CD4-positive, alpha-beta T cell treated with Interleukin-6 at 100 ng/mL for 8 hours (primary cell): ENCODE measurements at places on chromosomes 2 and 18.

GRCh38 chr2:20067992-20068584, 16.7 kb upstream of the LAPTM4A start:
- no peak for DNase-seq

DNA sequence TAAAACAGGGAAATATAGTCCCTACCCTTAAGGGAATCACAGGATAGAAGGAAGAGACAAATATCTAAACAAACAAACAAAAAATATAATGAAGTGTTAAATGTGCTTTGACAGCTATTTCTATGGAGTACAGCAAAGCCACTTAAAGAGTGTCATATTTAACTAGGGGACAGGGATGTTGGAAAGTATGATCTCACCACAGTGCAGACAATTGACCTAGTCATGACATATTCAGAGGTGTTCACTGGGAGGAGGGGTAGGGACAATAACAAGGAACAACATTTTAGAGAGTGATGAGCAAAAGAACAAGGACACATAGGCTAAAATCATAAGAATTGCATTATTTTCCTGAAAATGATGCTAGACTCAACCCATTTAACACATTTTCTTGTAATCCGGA, 107.5 kb downstream of the TMEM163 start:
- no peak for DNase-seq

- DNase-seq: no peak
These were observed 8.0 kb downstream of the PKDCC start for GRCh38 chr2:42055573-42056514.

- DNase-seq: no peak
These were observed 283.9 kb upstream of the SIX2 start for GRCh38 chr2:45293182-45293581.

DNA sequence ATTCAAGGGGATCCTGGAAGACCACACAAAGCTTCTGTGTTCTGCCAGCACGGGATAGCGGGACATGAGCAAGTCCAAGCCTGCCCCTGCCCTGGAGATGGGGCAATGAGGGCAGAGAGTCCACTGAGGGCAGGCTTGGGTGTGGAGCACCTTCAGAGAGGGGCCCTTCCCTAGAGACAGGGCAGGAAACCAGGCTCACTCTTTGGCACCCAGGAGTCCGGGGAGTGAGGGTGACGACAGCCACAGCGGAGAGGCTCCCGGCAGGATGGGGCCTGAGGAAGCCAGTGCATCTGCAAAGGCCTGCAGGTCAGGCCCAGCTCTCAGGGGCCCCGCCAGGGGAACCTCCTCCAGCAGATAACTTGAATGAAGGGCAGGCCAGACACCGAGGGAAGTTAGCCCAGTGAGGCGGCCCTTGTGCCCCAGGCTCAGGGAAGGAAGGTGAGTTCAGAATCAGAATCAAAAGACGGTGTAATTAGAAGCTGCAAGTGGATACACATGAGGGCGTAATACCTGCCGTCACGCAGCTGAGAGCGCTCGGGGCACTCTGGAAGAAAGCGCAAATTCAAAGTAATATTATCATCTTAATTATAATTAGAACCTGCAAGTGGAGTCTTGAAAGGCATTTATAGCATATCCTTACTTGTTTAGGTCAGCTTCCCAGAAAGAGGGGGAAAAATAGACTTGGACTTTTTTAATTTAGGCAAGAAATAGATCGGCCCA, 142.6 kb upstream of the LGALSL start:
- no peak for DNase-seq

DNA sequence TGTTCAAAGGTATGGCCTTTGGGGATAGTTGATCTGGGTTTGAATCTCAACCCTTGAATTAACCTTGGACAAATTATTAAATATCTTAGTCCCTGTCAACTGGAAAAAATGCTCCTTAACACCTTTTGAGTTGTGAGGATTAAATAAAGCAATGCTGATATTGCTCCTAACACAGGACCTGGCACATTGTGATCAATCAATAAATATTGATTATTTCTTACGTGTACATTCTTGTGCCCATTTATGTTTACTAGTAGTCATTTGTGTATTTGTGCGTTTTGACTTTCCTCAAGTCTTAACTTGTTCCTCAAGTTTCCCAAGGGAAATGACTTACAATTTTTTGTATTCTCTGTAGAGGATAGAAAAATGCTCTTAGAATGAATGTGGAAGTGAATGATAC, 19.6 kb upstream of the FIGN start:
- no peak for DNase-seq

- DNase-seq: no peak
These were observed 480.8 kb downstream of the TMX3 start for GRCh38 chr18:68234131-68234530.

GRCh38 chr2:97713296-97714083, at the start of gene ZAP70:
Gene ZAP70 (plus strand): TSS chr2:97713576. CDS start chr2:97724037, 10,461 bp downstream.
- peak; percentile 78 for DNase-seq

DNA sequence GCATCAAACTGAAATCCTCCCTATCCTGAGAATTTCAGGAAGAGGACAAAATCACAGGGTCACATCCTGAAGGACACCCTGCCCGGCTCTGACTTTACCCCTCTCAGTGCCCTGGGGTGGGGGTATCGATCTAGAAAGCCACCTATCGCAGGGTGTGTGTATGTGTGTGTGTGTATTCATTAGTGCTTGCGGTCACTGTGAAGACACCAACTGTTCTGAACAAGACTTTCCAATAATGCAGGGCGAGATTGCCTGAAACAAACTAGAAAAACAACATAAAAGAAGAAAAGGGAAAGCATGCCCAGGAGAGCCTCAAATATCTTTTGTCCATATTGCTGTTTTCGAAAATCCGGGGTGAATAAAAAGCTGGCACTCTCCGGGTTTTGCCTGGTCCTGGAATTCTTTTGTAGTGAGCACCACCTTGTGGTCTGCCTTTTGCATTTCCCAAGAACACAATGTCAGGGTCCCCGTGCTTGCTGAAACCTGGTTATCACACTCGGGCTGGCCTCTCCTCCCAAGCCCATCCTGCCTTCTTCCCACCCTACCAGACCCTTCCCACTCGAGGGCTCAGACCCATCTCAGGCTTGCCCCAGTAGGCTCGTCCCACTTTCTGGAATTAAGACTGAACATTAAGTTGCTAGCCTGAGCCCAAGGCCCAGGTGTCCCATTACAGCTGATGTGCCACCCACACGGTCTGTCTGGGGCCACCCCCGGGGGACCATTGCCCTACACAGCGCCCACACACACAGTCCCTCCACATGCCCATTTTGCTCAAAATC, 25.0 kb upstream of the COPS8 start:
- DNase-seq: peak; percentile 14

DNA sequence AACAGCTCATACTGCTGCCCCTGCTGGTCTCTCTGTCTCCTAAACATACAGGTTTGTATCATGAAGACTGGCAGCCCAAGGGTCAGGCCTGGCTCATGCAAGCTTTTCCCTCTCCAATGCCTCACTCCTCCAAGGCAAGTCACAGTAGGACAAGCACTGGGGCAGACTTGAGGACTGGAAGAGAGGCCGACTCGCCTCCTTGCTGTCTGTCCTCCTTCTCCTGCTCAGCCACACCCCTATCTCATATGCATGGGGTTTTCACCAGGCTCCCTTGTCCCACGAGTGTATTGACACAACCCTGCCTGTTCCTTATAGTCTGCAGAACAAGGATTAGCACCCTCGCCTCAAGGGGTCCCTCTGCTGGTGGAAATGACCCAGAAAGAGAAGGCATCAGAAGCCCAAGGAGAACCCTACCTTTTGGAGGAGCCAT, 223.7 kb downstream of the SOX11 start:
- DNase-seq: no peak

GRCh38 chr2:4053769-4054493, 350.6 kb downstream of the DCDC2C start:
- DNase-seq: no peak
